Left lobe of liver (tissue), 2 donors: ENCODE measurements at places on chromosomes 4 and X. TPM values are rescaled to one million over a fixed set of nuclear protein-coding genes. Genes with fewer than 3 reads are reported as not detected.

DNA sequence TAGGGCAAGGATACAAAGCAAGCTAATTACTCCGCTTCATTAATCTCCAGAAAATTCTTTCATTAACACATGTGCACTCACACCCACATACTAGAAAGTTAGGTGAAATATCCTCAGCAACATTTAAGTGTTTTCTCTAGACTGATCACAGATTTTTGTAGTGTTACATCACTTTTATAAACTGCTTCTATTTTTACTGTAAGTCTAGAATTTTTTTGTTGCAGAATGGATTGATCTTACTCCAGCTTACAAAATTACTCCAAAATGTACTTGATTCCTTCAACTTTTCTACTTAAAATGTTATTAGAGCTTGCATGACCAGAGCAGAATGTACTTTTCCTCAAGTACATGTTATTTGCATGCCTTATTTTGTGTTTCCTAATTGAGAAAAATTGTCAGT is 2325.2 kb downstream of the PCDH7 start:
- DNase-seq, result no peak

DNA sequence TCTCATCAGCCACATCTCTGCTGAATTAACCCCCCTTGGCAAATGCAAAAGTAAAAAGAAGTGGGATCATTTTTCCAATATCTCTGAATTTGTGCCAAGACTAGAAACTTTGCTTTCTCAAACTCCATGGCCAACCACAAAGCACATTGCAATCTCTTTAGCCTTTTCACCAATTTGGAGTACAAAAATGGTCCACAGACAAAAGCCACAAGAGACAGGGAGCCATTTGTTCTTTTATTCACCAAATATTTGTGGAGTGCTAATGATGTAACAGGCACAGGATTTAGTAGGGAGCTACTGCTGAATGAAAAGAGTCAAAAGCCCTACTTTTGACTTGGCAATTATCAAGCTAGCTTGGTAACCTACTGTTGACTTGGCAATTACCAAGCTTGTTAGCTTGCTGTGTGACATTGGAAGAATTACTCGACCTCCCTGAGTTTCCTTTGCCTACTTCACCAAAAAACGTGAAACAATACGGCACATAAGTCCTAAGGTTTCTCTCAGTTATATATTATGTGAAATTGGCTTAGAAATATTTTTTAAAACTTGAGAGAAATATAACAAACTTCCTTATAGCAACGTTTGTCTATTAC is 97.1 kb upstream of the KLF3 start:
- DNase-seq, result no peak

The TMSB15C gene
- total RNA-seq, result 0.18 TPM

- DNase-seq, result no peak
These were observed 41.6 kb downstream of the BEX3 start for GRCh38 chrX:103417933-103418332.

GRCh38 chrX:16103625-16104024 is 19.7 kb upstream of the GRPR start:
- DNase-seq, result no peak

The GABRQ gene
- total RNA-seq, result not detected

The TBC1D8B gene
- 7.7 TPM for total RNA-seq

DNA sequence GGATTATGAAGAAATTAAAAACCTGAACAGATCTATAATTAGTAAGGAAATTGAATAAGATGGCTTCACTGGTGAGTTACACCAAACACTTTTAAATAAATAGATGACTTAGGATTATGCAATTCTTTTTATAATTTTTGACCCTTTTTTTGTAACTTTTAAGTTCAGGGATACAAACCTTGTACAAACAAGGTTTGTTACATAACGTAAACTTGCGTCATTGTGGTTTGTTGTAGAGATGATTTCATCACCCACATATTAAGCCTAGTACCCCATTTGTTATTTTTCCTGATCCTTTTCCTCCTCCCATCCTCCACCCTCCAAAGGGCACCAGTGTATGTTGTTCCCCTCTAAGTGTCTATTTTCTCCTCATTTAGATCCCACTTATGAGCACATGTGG is 75.7 kb downstream of the CPEB2 start:
- DNase-seq, result no peak

- DNase-seq, result no peak
These were observed 84.3 kb downstream of the REPS2 start for GRCh38 chrX:17030580-17031270.

The ANTXR2 gene
- total RNA-seq, result 31.9 TPM

GRCh38 chrX:78650906-78651437 is 8.2 kb downstream of the RTL3 start:
- DNase-seq, result no peak

- DNase-seq, result no peak
These were observed 92.3 kb downstream of the REPS2 start for GRCh38 chrX:17038681-17039161.

GRCh38 chrX:134181275-134181660 is 55.7 kb upstream of the CCDC160 start:
- DNase-seq, result no peak

- DNase-seq, result no peak
These were observed 222.4 kb downstream of the CRLF2 start for GRCh38 chrX:989959-990510.

The DCAF8L2 gene
- not detected for total RNA-seq

The ITGB1BP2 gene
- total RNA-seq, result 1.0 TPM

DNA sequence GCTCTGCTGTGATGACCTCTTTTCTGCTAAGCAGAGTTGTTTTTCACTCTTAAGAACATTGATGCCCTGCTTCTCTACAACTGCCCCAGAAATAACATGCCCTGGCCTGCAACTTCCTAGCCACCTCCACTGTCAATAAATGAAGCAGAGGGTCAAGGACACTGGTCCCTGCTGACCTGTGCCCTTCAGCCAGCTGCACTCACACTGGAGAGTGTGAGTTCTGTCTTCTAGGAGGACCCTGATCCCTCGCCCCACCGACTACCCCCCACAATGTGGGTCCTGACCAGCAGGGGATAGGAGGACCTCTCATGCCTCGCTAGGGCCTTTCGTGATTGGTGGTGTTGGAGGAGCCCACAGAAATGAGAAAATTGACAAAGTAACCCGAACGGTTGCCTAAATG is 408.1 kb upstream of the GALNT7 start:
- no peak for DNase-seq

GRCh38 chrX:151975228-151975593 is 735 bp upstream of the GABRE start:
- DNase-seq, result no peak

DNA sequence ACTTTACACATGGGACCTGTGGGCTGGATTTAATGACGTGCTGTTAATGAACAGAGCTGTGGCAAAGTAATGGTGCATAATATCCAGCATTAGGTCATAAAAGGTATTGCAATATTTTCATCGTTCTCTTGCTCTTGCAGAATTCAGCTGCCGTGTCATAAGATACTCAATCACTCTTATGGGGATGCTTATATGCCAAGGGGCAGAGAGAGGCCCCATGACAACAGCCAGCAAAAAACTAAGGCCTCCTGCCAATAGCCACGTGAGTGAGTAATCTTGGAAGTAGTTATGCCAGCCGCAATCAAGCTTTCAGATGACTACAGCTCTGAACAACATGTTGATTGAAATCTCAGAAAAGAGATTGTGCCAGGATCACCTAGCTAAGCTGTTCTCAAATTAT is 616.9 kb downstream of the FSTL5 start:
- no peak for DNase-seq

DNA sequence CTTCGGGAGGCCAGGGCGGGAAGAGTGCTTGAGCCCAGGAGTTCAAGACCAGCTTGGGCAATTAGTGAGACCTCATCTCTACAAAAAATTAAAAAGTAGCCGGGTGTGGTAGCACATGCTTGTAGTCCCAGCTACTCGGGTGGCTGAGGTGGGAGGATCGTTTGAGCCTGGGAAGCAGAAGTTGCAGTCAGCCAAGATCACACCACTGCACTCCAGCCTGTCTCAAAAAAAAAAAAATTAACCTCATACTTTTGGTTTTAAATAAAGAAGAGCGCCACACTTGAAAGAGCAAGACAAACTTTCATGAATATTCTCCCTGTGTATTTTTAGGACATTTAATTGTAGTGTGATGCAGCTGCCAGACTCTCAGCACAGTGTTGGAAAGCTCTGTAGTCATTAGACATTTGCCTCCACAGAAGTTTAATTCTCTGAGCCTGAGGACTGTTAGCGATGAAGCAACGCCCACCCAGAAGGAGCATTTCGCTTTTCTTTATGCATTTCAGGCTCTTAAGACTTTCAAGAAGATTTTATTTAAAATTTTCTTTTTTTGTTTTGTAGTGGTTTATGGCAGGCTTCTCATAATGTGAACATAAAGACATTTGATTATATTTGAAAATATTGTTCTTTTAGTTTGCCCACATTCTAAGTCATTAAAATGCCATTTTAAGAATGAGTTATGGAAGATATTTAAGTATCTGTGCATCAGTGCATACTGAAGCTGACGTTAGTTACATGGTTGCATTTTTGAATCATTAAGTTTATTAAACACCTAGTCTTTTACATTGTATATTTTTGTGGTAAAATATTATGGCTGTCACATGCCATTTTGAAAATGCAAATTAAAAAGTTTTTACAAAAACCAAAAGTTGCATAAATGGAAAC is 45.8 kb downstream of the DCLK2 start:
- no peak for DNase-seq

DNA sequence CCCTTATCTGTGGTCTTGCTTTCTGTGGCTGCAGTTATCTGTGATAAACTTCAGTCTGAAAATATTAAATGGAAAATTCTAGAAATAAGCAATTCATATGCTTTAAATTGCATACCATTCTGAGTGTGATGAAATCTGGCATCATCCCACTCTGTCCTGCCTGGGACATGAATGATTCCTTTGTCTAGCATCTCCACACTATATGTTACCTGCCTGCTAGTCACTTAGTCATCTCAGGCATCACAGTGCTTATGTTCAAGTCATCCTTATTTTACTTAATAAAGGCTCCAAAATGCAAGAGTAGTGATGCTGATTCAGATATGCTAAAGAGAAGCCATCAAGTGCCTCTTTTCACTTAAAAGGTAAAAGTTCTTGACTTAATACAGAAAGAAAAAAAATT is 14.3 kb upstream of the RAB9B start:
- no peak for DNase-seq

DNA sequence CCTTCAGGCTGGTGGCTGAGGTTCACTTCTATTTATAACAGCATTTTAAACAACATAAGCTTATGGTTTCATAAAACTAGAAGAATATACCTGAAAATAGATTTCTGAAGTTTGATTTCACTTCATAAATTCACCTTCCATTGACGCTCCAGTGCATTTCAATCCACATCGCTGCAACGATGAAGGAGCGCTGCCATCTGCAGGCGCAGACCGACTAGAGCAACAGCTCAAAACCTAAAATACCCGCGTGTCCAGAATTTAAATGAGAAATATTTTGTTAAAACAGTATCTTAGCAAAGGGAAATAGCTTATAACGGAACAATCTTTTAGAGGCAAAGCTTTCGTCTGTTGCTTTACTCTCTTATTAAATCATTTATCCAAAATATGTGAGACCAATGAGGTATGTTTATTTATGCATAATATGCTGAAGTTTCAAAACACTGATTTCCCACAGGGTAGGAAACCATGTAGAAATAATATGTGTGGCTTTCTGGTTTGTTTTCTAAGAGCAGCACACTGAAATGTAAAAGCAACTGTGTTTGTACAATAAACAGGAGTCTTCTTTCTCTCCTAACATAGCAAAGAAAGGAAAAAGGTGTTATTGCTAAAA is 816.4 kb upstream of the FRG1 start:
- DNase-seq, result no peak

The MSL3 gene
- total RNA-seq, result 9.7 TPM

- no peak for DNase-seq
These were observed 19.3 kb upstream of the RPL34 start for GRCh38 chr4:108601106-108601505.

DNA sequence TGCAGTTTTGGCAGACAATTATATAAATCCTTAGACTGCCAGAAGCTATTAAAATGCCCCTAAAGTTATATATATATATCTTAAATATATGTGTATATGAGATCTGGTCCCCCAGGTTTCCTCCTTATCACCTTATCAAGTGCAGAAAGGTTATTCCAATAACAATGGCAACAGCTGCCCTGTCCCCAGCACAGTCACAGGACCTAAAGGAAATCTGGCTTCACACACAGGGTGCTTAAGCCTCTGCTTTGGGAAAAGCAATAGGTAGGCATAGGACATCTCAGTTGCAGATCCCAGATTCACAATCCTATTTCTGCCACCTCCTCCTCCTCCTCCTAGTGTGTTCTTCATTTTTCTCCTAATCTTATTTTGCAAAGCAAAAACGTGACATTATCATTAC is 5.8 kb downstream of the SLC25A53 start:
- DNase-seq, result no peak

DNA sequence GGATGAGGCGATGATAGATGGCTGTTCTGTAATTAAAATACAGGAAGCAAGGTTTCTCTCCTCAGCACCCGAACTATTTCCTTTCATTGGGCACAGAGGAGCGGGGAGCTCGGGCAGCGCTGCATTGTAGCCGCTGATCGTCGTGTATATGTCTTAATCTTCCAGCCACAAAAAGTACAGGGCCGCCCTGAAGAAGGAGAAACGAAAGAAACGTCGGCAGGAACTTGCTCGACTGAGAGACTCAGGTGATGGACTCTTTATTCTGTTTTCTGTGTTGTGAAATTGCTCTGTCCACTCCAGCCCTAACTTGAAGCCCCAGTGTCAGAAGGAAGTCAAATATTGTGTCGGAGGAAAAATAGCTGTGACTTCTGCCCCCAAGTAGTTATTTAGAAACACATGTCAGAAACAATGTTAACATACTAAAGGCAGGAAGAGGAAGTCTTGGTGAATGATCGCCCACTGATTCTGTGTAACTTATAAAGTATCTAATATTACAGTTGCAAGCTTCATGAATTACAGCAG is 546 bp downstream of the ZRSR2 start:
- DNase-seq, result no peak

The CRLF2 gene
- not detected for total RNA-seq

The XK gene
- 1.5 TPM for total RNA-seq

DNA sequence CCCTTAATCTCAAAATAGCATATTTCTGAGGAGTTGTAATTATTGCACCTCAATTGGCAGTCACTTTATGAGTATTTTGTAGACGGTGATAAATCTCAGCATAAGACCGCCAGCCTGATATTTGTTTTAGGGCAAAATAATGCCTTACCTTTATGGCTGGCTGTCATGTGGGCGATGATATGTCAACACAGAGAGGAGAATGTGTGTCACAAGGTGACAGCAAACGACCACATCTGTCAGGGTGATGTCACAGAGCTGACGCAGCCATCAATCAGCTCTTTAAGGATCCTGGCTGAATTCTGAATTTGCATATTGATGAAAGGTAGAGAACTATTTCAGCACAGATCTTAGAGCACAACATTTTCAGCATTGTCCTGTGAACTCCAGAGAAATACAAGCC is 209.7 kb downstream of the CEP135 start:
- no peak for DNase-seq

The F8 gene
- 22.6 TPM for total RNA-seq

The MAGIX gene
- 27.7 TPM for total RNA-seq

DNA sequence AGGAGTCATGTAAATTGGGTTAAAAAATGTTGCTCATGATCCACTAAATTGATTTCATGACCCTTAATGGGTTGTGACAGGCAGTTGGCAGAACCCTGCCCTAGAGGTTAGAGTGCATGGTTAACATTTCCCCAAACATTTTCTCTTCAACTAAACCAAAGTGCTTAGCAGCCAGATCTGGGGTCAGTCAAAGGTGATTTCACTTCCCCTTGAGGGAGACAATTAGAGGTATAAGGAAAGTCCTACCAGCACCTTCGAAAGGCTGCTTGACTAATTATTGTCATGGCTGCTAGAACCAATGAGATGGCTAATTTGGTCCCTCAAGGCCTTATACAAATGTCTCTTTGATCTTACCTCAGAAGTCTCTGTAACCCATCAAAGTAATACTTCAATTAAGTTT is 30.9 kb upstream of the INTS6L start:
- no peak for DNase-seq

The NPNT gene
- 2.0 TPM for total RNA-seq

GRCh38 chr4:125008676-125009075 is 296.1 kb upstream of the ANKRD50 start:
- no peak for DNase-seq
